Stimulated activated CD8-positive, alpha-beta memory T cell treated with anti-CD3 and anti-CD28 coated beads, Interleukin-4, amount 100 ng/mL, for 48 hours (primary cell): ENCODE measurements at places on chromosomes 6 and 20.

DNA sequence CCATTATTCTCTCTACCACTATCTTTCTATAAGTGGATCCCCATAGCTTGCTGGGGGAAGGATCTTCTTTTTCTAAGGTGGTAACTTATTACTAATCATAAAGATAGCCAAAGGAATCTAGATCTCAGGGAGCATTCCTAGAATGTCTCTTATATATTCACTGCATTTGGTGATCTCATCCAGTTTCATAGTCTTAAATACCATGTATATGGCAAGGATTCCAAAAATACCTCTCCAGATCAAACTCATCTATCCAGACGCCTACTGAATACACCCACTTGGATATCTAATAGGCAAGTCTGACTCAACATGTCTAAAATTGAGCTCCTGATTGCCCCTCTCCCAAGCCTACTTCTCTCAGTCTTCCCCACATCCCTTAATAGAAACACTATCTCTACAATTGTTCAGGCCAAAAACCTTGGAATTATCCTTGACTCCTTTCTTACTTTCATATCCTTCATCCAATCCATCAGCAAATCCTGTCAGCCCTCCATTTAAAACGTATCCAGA is 264.4 kb downstream of the HACE1 start:
- DNase-seq = no peak

GRCh38 chr6:89952686-89953085 is 58.4 kb downstream of the GJA10 start:
- peak; percentile 63 for DNase-seq

- DNase-seq = no peak
Measured at GRCh38 chr20:39719293-39719692, 757.1 kb downstream of the DHX35 start.

- DNase-seq = no peak
Measured at GRCh38 chr6:167103041-167103891, 19.6 kb upstream of the CCR6 start.

DNA sequence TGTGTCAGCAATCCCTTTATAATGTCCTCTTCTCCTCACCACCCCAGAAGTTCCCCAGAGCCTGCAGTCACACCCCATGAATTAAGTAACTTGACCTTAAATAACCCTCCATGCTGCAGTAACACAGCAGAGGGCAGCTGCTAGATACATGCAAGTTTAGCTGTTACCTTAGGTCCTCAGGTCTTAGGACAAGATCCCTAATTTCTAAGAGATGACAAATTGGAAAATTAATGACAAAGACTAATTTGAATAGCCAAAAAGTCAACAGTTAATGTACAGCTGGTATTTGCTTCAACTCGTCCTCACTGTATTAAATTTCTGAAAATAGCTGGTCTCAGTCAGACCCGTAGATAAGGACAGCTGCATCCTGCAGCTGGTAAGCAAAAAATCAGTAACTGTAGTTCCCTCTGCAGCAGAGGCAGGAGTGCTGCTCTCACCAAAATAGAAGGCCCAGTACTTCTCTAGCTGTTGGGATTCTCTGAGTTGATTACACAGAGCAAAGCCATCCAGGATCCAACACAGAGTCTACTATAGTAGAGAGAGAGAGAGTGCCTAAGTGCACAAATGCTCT is 62.4 kb downstream of the TNFRSF21 start:
- DNase-seq = no peak

- no peak for DNase-seq
Measured at GRCh38 chr6:100657678-100658330, 193.1 kb upstream of the SIM1 start.

DNA sequence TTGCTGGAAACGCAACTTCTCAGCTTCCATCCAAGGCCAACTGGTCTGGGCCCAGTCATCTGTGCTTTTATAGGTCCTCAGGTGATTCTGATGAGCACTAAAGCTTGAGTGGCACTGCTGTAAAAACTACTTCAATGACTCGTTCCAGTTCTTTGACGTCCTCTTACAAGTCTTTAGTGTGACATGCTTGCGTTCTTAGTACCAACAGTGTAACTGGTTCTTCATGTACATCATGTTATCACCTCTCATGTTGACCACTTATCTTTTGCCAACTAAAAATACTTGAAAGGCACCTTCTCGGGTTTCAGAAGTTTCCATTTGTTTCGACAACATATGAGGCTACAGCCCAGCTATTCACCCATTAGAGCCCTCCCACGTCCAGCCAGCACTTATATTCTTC is 468.9 kb downstream of the PRKN start:
- no peak for DNase-seq

DNA sequence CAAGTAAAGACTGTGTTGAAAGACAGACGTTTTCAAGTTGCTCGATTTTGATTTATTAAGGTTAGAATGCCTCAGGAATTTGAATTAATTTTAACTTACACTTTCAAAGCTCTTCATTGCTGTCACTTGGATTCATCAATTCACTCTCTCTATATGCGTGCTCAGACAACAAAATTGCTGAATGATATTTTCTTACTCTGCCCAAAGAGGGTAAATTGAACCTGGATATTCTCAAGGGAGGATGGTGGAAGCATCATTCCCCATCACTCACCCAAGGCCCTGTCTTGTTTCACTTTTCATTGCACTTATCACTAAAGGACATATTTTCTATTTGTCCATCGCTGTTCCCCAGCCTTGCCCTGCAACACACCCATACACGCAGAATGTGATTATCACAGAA is 102.3 kb downstream of the PDE7B start:
- no peak for DNase-seq

DNA sequence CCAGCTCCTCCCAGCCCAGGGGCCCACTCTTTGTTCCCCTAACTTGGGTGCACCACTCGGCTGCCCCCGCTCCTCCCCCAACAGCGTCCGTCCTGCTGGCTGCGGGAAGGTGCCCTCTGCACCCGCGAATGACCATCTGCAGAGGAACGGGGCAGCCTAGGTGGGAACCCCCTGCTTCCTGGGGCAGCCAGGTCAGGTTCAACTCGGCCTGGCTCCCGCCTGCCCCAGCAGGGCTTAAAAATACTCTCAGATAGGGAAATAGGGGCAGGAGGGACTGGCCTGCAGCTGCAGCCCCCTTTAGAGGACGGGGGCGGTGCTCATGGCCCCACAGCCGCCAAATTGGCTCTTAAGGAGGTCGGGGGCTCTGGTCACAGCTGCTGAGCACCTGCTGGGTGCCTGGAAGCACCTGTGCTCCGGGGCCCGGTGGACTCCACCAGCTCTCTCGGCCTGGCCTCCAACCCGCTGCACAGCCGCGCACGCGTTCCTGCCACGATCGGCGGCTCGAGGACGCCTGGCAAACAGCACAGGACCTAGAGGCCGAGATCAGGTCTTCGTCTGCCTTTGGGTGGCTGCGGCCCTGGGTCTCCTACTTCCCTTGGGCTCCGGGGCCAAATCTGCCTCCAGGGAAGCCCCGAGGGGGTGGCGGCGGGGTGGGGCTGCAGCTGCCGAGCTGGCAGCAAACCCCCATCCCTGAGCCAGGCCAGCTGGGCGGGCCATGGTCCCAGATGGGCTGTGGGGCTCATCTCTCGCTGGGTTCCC is 700 bp upstream of the LAMA5 start:
- peak; percentile 47 for DNase-seq

- no peak for DNase-seq
Measured at GRCh38 chr6:157198425-157199279, 124.7 kb downstream of the TMEM242 start.

DNA sequence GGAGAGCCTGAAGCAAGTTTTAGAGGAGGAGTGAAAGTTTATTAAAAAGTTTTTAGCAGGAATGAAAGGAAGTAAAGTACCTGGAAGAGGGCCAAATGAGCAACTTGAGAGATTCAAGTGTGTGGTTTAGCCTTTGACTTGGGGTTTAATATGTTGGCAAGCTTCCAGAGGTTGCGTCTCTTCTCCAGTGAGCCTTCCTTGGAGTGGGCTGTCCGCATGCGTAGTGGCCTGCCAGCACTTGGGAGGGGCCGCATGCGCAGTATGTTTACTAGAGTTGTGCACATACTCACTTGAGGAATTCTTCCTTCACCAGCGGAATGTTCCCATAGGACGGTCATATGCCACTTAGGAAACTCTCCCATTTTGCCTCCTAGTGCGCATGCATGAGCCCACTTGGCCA is 235.2 kb downstream of the ALDH8A1 start:
- DNase-seq = no peak

GRCh38 chr6:116426551-116426950 is 34.6 kb upstream of the CALHM6 start:
- no peak for DNase-seq

GRCh38 chr20:16714751-16715150 is 15.1 kb upstream of the SNRPB2 start:
- DNase-seq = no peak

DNA sequence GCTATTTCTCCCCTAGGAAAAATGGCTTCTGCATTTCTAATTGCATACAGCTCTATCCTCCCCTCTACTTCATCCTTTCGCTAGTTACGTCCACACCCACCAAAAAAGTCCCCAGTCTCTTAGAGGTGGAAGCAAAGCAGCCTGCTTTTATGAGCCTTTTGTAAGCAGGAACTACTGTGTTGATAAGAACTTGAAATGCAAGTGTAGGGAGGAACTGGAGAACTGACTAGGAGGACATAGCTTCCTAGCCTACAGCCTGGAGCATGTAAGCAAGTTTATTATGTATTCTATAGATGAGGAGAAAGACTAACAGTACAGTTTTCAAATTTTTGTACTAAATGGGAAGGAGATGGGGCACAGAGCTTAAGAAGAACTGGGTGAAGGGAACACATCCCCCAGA is 10.3 kb downstream of the ARHGAP18 start:
- DNase-seq = no peak

DNA sequence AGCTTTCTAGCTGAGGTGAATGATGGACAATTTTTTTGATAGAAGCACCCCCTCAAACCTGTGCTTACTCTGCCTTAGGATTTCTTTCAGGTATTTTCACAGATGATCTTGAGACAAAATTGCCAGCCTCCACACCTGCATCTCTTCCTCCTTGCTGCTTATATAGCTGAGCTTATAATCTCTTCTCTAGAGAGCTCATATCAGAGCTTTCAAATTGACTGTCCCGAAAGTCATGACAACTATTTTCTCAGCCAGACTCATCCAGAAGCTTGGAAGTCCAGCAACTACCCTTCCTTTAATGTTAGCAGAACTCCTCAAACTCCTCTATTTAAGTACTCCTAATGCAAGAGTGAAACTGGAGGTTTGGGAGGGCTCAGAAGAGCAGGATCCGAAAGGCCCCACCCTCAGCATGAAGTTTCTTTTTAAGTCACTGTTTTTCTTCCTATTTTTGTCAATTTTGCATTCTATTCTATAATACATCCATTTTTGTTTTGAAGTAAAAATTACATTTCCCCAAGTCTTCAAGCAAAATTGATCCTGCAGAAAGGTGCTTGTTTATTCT is 12.7 kb downstream of the CGA start:
- no peak for DNase-seq

- no peak for DNase-seq
Measured at GRCh38 chr6:72272958-72273357, 348.9 kb upstream of the KCNQ5 start.

DNA sequence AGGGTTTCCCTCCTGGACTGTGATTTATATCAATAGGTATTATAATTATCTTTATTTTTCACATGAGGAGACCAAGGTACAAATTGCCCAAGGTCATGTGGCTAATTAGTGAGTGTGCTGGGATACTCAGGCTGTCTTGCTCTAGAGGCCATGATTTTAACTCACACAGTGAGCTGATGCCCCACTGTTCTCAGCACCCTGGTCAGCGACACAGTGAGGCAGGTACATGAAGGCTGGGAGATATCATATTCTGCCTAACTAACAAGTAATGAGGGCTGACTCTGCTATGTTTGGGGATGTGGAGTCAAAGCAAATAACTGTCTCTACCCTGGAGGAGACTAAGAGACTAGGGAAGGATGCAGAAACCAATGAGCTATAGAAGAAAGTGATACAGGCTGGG is 501.1 kb downstream of the PTPRT start:
- DNase-seq = no peak
